ENCODE measurements at places on chromosomes 13 and 19.
A peak's percentile ranks its signal among the peaks of the same experiment; 100 is the strongest.

- peak; percentile 7 for DNase-seq
These were observed 74.4 kb upstream of the FARP1 start for GRCh38 chr13:98068521-98068920.

GRCh38 chr19:35135389-35135909, 590 bp upstream of the LGI4 start:
- peak; percentile 91 for DNase-seq

GRCh38 chr13:112118451-112119064, 51.6 kb downstream of the SOX1 start:
- no peak for DNase-seq

DNA sequence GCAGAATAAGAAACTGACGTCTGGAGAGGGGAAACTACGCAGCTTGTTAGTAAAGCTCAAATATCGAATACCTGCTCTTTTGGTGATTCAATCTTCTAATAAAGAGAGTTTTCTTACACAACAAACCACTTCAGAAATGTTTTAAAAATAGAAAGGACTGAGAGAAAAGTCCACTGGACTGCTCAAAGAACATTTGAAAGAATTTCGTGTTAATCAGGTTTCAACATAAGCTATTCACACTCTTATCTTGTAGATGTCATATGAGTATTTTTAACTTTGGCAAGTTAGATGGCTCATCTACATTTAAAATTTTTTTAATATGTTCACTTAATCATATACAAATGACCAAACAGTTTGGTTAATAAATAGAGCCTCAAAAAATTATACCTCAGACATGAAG, 95.6 kb upstream of the FAM216B start:
- no peak for DNase-seq

- no peak for DNase-seq
These were observed 919.9 kb upstream of the MIR17HG start for GRCh38 chr13:90427322-90428272.

- no peak for DNase-seq
These were observed 14.5 kb upstream of the ISYNA1 start for GRCh38 chr19:18452386-18452785.

DNA sequence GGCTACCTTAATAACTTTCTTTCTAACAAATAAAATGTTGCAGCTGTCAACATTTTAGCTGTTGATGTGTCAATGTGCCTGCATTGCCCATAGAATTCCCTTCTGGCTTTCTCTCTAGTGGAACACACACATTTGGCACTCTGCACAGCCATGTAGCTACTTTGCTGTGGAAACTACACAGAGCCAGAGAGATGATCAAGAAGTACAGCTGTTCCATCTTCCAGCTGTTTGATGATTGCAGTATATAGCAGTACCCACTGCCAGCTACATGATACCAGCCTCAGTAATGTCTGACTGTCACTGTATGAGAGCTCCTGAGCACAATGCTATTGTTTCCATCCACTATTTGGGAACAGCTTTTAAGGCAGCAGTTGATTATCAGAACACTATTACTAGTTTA, 843.0 kb downstream of the PCDH17 start:
- no peak for DNase-seq

- no peak for DNase-seq
These were observed 94.0 kb downstream of the SLC10A2 start for GRCh38 chr13:102972191-102972590.

DNA sequence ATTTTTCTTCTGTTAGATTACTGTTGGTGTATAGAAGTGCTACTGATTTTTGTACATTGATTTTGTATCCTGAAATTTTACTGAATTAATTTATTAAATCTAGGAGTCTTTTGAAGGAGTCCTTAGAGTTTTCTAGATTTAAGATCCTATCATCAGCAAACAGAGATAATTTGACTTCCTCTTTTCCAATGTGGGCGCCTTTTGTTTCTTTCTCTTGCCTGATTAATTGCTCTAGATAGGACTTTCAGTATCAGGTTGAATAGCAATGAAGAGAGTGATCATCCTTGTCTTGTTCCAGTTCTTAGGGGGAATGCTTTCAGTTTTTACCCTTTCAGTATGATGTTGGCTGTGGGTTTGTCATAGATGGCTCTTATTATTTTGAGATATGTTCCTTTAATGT, 5.6 kb upstream of the CD33 start:
- no peak for DNase-seq

- DNase-seq, result peak; percentile 80
These were observed 685 bp downstream of the TCF3 start for GRCh38 chr19:1651568-1652291.

- no peak for DNase-seq
These were observed 16.2 kb downstream of the COMP start for GRCh38 chr19:18774782-18775444.

DNA sequence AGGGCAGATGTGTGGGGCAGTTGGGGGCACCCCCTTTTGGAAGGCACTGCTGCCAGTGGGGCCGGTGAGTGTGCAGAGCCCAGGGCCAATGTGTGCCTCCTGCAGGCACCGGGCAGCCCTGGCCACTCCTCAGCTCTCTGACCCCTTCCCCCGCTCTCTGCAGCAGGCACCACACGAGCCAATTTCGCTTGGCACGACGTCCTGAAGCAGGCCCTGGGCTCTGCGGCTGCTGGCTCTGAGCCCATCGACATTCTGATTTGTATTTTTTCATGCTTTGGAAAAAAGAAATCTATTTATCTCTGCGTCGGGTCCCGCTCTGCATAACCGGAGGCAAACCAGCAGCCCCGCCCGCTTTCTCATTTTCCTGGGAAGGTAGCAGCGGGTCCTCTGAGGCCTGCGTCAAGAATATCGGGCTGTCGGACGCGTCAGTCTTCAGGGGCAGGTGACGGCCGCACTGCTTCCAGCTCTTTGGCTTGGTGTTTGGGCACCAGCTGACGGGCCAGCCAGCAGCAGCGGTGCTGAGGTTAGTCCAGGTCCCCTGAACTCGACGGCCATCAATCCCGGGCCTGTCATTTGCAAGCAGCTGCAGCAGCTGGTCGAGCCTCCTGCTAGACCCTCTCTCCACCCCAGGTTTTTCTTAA, 134.3 kb downstream of the KDM4B start:
- no peak for DNase-seq

GRCh38 chr19:33143897-33144405, 12.0 kb downstream of the WDR88 start:
- DNase-seq, result peak; percentile 65

- peak; percentile 54 for DNase-seq
These were observed 23.6 kb downstream of the IFT88 start for GRCh38 chr13:20590561-20590960.

DNA sequence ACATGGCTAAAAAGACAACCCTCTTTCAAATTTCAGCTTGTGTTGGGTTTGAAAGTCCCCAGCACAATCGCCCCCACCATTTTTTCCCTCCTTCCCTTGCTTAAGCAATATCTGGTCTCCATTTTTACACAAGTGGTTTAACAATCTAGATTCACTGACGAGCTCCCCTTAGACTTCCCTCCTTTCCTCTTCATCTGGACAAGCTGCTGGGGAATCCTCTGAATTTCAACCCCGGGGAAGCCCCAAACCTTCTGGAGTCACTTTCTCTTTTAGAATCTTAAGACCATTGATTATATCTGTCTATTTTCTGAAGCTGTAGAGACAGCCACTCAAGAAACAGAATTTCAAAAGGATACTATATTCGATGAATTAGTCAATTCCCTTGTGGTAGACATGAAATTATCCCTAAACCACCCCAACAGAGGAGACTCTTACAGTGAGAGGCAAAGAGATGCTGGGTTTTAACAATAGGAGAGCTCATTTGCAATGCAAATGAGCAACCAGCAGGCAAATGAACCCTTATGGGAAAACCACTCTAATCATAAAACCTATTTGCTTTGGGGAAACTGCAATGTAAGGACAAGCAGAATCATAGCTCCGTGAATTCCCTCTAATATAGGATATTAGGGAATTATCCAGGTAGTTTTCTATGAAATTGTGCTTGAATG, 78.9 kb downstream of the TEX26 start:
- DNase-seq, result no peak

DNA sequence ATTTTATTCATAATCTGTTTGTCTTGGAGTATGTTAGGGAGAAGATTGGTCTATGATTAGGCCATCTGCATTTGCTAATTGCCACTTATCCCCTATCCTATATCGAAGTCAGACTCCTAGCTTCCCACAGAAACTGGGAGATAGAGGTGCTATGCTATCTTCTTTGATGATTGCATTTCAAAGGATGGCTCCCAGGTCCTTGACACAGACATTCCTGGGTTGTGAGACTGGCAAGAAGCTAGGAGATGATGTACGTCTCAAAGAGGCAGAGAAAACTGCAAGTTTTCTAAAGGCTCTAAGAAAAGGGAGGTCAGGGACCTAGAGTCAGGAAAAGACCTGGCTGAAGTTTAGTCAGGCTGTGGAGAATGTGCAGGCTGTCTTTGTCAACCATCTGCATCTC, 1251.9 kb downstream of the PCDH17 start:
- DNase-seq, result no peak

DNA sequence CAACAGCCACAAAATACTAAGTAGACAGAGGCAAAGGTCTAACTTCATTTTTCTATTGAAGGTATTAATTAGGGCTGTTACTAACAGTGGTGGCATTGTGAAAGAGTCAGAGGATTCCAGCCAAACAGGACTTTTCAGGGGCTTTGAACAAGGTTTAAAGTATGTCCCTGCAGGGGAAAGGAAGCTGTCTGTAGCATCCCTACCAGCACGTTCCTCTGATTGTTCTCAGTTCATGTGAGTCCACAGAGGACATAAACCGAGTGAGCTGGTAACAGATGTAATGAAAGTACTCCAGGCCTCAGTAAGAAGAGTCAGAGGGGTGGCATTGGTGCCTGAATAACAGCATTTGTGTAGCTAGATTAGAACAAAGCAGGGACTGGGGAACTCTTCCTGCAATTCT, 15.3 kb upstream of the SPATA13 start:
- peak; percentile 53 for DNase-seq

DNA sequence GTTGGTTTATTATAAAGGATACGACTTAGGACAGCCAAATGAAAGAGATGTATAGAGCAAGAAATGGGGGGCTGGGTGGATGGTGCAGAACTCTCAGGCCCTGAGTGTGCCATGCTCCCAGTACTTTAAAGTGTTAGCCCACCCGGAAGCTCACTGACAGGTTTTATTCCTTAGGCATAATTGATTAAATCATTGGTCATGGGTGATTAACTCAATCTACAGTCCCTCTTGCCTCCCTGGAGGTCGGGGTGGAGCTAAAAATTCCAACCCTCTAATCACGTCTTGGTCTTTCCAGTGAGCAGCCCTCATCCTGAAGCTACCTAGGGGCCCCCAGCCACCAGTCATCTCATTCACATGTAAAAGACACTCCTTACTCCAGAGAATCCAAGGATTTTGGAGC, 9.9 kb upstream of the LEUTX start:
- no peak for DNase-seq

DNA sequence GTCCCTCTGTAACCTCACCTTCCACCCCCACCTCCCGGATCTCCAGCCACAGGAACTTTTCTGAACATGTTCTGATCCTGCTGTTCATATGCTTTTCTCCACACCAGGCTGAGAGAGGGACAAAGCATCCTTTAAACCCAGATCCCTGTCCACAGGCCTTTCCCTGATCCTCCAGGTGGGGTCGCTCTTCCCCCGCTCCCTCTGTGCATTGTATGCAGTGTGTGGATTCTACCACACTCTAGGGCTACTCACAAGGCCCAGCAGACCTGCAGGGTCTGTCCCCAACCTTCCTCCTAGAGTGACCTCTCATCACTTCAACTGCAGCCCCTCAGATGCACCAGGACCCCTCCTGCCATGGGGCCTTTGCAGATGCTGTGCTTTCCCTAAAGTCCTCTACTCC, 1200.6 kb downstream of the UQCRFS1 start:
- DNase-seq, result no peak

- DNase-seq, result no peak
These were observed 2.0 kb downstream of the KXD1 start for GRCh38 chr19:18559685-18560084.

DNA sequence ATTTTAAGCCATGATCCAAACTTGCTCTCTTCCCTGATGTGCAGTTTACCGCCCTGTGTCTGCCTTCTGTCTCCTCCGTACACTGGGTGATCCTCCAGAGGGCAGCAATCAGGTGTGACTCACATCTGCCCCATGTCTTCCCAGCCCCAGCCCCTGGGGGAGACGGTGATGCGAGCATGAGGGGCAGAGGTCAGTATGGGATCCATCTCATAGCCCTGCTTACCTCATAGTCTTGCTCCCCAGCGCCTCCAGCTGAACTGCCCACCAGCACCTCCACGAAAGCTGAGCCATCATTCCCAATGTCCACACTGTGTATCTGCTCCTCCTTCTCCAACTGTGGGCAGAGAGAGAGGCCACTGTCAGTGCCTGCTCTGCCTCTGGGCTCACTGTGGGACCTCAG, 14.6 kb downstream of the XRCC1 start:
- no peak for DNase-seq

GRCh38 chr13:51557875-51558612, 26.2 kb upstream of the WDFY2 start:
- DNase-seq, result no peak

GRCh38 chr13:50357586-50358118, 342.4 kb downstream of the KCNRG start:
- peak; percentile 13 for DNase-seq

GRCh38 chr19:51547397-51548212, 16.1 kb upstream of the SIGLEC6 start:
- no peak for DNase-seq

DNA sequence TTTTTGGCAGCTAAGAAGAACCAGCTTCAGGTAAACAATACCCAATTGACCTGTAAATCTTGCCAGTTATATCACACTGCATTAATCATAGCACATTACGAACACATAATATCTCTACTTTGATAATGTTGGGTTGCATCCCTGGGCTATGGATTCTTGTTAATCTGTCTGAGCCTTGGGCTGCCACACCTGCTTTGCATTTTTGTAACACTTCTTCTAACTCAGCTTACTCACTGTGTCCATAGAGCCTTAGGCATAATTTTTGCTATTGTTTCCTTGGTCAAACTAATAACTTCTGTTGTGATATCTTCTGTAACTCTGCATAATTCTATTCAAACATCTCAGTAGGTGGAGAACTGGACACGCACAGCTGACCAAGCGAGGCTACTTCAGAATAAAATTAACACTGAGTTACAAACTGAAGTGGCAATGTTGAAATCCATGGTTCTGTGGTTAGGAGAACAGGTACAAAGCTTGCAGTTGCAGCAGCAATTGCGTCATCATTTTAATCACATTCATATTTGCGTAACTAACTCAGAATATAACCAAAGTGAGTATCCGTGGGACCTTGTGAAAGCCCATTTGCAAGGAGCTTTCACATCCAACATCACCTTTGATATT, 6.4 kb downstream of the ZNF350 start:
- no peak for DNase-seq

- DNase-seq, result no peak
These were observed 57.9 kb downstream of the GADD45B start for GRCh38 chr19:2533686-2534422.

Data from small intestine (tissue), 16 donors.